ENCODE measurements at places on chromosomes 1 and 21.

DNA sequence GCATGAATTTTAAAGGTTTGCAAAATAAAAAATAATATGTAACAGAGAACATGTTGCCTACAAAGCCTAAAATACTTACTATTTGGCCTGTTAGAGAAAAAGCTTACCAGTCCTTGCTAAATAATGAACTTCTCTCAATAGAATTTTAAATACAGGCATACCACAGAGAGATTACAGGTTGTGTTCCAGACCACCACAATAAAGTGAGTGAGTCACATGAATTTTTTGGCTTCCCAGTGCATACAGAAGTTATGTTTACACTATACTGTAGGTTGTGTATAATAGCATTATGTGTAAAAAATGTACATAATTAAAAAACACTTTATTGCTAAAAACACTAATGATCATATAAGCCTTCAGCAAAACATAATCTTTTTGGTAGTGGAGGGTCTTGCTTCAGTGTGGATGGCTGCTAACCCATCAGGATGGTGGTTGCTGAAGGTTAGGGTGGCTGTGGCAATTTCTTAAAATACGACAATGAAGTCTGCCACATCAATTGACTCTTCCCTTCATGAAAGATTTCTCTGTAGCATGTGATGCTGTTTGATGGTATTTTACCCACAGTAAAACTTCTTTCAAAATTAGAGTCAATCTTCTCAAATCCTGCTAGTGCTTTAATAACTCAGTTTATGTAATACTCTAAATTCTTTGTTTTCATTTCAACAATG is 48.6 kb downstream of the SCYL3 start:
- DNase-seq, result no peak

DNA sequence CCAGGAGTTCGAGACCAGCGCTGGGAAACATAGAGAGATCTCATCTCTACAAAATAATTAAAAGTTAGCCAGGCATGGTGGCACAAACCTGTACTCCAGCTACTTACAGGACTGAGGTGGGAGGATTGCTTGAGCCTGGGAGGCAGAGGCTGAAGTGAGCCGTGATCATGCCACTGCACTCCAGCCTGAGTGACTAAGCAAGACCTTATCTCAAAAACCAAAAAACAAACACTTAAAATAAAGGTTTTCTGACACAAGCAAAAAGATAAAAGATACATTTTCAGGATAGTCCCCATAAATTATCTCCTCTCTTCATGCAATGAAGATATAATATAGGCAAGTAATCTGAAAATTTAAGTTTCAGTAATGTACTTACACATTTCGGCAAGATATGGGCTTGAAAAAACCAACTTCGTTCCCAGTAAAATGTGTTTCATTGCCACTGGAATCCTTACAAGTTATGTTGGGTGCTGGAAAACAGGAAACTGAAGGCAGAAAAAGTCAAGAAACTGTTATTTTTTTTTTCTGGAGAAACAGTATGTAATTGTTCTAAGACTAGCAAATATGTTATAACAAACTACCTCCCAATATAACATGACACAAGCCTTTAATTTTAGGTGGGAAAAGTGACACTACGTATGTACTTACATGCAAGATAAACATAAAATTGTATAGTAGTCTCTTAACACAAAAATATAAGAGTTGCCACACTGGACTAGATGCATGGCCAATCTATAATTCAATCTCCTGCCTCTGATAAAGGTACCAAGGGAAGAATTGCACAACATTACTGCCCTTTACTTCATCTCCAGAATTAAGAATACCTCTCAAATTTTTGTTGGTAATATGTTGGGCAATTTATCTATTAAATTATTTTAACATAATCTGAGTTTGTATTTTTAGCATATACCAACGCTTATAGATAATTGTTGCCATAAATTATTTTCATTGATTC is 15.7 kb downstream of the TM2D1 start:
- no peak for DNase-seq

DNA sequence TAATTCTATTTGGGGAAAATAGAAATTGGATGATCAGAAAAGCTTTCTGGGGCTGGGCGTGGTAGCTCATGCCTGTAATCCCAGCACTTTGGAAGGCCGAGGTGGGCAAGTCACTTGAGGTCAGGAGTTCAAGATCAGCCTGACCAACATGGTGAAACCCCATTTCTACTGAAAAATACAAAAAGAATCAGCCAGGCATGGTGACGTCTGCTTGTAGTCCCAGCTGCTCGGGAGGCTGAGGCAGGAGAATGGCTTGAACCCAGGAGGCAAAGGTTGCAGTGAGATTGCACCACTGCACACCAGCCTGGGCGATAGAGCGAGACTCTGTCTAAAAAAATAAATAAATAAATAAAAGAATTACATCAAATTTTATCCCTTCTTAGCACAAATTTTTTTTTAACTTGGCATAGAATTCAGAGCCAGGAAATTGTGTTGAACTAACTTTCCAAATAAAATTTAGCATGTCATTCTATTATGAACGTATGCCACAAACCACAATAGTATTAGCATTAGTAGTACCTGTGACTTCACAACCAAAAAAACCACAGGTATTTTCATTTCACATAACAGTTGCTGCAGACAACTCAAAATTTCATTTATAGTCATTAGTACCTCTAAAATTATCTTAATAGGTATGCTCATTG is 4.5 kb upstream of the ANKRD13C start:
- no peak for DNase-seq

- DNase-seq, result no peak
Measured at GRCh38 chr1:212221801-212222200, 63.4 kb upstream of the PPP2R5A start.

- DNase-seq, result no peak
Measured at GRCh38 chr1:23456226-23456625, 27.8 kb downstream of the ASAP3 start.

DNA sequence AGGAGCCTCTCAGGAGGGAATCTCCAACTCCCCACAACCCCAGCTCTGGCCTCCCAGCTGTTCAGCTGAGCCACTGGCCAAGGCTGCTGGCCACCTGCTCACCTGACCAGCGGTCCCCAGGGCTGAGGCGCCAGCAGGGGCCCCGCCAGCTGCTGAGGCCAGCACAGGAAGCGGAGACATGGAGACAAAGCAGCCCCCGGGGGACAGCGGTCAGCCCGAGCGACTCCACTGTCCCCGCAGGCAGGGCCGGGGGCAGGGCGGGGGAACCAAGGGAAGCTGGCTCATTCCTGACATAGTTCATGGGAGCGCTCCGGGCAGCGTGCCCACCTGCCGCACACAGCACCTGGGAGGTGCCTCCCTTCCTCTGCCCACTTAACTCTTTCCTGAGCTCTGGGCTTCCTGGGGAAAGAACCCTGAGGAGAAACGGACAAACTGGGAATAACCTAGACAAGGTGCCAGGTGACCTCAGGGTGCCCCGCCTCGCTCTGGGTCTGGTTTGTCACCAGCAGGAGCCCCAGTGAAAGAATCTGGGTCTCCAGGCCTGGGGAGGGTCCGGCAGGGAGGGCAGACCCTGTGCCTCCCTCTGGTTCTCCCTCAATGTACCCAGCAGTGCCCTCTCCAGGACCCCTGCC is 10.7 kb downstream of the EPHA2 start:
- DNase-seq, result no peak

- peak; percentile 15 for DNase-seq
Measured at GRCh38 chr1:228838717-228839500, 103.6 kb downstream of the RHOU start.

DNA sequence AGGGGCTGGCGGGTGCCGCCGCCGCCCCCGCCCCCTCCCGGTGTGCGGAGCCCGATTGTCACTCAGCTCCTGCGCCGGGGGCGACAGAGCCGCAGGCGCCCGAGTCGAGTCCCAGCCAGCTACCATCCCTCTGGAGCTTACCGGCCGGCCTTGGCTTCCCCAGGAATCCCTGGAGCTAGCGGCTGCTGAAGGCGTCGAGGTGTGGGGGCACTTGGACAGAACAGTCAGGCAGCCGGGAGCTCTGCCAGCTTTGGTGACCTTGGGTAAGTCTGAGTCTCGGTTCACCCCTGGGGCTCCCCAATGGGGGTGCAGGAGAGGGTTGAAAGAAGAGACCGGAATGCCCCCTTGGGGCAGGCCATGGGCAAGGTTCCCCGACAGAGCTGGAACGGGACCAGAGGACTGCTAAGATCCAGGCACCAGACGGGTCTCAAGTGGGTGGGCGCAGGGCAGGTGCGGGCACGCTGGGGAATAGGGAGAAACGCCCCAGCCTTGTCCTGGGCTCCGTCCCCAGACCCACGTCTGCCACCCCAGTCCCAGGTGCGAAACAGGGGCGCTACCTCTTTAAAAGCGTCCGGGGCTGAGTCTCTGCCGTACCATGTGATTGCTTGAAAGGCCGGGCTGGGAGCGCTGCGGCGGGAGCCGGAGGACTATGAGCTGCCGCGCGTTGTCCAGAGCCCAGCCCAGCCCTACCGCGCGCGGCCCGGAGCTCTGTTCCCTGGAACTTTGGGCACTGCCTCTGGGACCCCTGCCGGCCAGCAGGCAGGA is at the start of gene ADORA1:
Gene ADORA1 (plus strand): TSS at position 61 of the 765 bp plus-strand sequence. CDS start 1,116 bp downstream, outside the sequence.
- DNase-seq, result no peak

DNA sequence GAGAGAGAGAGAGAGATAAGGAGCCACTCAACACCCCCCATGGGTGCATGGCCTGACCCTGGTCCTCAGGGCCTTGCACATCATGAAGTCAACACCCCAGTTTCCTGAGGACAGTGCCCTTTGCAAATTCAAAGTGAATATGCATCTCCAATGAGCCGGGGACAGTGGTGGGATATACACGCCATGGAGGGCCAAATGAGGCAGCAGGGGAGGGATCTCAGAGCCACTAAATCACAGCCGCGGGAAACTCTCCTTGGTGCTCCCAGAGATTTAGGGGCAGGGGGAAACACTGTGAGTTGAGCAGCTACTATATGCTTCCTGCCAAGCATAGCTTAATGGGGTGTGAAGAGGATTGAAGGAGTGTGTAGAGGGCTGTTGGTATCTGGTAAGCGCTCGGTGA is 35.5 kb downstream of the MATN1 start:
- DNase-seq, result no peak

GRCh38 chr1:198549866-198550265 is 9.4 kb upstream of the ATP6V1G3 start:
- no peak for DNase-seq

DNA sequence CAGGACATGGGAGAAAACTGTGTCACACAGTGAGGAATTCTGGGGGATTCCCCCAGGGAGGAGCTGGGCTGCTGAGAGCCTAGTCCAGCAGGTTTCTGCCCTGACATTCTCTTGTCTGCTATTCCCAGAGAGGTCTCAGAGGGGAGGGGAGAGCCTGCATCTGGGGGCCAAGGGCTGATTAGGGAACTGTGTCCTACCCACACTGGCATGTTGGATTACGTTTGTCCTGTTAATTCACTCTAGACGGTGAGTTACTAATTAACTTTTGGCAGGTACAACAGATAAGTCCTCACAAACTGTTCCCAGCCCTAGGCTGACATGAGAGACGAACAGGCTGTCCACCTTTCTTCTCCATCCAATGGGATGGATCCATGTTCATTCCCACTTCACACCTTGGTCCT is 2.6 kb upstream of the SH3BGRL3 start:
- DNase-seq, result no peak

DNA sequence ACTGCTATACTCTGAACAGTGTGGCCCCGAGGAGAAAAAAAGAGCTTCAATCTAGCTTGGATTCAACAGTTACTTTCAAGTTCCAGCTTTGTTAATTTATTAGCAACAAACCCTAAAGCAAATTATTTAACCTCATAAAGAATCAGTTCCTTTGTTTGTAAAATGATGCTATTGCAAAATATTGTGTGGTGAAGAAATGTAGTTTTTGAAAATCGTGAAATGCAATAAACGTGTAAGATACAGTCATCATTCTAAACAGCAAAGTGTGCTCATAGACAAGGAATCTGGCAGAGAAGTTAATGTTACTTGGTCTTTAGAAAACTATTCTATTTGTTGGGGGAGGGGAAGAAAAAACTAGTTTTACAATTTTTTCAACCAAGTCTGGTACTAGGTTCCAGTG is 297.6 kb upstream of the ADGRL4 start:
- DNase-seq, result no peak

GRCh38 chr1:58755468-58755872 is 28.4 kb downstream of the JUN start:
- peak; percentile 99 for DNase-seq

DNA sequence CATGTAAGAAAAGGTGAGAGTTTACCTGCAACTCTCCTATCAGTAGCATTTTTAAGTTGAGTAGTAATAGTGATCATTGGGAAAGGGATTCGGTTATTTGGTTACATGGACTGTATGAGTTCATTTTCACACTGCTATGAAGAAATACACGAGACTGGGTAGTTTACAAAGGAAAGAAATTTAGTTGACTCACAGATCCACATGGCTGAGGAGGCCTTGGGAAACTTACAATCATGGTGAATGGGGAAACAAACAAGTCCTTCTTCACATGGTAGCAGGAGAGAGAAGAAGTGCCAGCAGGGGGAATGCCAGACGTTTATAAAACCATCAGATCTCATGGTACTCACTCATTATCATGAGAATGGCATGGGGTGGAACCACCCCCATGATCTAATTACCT is 59.3 kb upstream of the FBXO28 start:
- DNase-seq, result no peak

DNA sequence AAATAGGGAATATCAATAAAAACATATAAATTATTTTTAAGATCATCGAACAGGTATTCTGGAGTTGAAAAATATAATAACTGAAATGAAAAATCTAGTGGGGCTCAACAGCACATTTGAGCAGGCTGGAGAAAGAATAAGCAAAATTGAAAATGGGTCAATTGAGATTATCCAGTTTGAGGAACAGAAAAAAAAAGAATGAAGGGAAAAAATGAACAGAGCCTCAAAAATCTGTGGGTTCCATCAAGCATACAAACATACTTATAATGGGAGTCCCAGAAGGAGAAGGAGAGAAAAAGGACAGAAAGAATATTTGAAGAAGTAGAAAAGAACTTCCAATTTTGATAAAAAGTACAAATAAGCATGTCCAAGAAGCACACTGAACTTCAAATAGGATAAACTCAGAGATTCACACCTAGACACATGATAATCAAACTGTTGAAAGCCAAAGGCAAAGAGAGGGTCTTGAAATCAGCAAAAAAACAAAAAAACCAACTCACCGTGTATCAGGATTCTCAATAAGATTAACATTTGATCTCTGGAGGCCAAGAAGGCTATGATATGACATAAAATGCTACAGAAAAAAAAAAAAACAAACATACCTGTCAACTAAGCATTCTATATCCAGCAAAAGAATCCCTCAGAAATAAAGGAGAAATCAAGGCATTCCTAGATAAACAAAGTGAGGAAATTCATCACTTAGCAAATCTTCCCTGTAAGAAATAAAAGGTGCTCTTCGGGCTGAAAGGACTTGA is 5.4 kb upstream of the COQ8A start:
- DNase-seq, result no peak

DNA sequence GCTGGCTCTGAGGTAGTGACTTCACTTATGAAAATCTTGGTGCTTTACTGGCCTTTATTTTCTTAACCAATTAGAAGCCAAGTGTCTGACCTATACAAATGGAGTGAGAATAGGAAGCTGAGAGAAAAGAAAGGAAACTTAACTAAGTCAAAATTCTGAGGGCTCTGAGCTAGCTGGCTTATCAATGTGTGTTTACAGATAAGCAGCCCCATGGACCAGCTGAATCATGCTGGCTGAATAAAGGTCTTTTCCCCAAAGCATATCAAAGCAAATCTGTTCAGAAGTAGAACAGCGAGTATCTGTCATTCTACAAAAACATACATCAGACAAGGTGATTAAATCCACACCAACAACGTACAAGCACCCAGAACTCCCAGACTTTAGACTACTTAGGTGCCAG is 117.2 kb downstream of the BRINP2 start:
- DNase-seq, result no peak

Data from AG04450 (cell line).